ENCODE measurements at places on chromosomes 2 and 18.

- no peak for DNase-seq
These were observed 3.5 kb downstream of the TMEM127 start for GRCh38 chr2:96262306-96262705.

DNA sequence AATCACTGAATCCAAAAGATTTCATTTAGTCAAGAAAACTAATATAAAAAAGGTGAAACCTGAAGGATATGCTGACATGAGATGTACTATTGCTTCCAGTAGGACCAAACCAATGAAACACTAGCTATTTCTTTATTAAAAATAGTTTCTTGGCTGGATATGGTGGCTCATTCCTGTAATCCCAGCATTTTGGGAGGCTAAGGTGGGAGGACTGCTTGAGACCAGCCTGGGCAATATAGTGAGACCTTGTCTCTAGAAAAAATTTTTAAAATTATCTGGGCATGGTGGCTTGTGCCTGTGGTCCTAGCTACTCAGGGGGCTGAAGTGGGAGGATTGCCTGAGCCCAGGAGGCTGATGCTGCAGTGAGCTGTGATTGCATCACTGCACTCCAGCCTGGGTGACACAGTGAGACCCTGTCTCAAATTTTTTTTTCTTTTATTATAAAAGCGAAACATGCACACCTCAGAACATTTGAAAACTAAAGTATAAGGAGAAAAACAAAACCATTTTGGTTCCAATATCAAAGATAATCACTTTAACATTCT lies 266.2 kb downstream of the TGIF1 start:
- no peak for DNase-seq

- no peak for DNase-seq
These were observed 85.8 kb downstream of the EPAS1 start for GRCh38 chr2:46383113-46383395.

- no peak for DNase-seq
These were observed 16.2 kb downstream of the EML4 start for GRCh38 chr2:42185220-42185921.
